ENCODE measurements at places on chromosomes 5 and 9. TPM values are rescaled to one million over a fixed set of nuclear protein-coding genes. Genes with fewer than 3 reads are reported as not detected.

AFAP1L1 gene
- 239 TPM for total RNA-seq

- no peak for DNase-seq
Observed at GRCh38 chr9:105255421-105255820, 11.0 kb downstream of the SLC44A1 start.

- DNase-seq, result no peak
Observed at GRCh38 chr9:109453210-109453842, 44.8 kb downstream of the PTPN3 start.

RNF38 gene
- total RNA-seq, result 19.4 TPM

DNA sequence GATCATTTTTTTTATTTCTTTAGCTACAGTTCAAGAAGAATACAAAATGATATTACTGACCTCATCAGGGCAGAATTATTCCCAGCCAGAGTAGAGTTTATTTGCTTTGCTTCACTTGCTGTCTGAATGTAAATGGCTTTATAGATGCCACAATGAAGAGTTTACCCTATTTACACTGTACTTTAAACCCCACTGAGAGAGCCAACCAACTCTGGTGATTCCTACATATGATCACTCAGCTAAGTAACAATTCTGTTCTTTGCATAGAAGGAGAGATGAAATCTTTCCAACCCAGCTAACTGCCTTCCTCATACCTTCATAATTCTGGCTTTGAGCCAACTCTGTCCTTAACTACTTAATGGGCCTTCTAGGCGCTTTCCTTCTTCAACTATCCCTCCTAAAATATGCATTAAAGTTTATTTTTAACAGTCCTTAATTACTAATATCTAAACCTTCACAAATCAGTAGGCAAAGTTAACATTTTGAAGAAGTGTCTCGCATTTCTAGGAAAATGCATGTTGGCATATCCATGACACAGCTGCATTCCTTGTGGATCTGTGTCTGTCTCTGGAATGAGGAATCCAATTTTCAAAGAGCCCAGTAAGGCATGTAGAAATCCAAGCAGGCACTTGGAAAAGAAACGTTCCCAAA, 284.8 kb upstream of the GRAMD2B start:
- DNase-seq, result peak; percentile 67
